ENCODE measurements at places on chromosomes 3 and 15.

- DNase-seq, result no peak
These were observed 13.2 kb downstream of the PLA2G4D start for GRCh38 chr15:42080919-42081830.

GRCh38 chr3:57659806-57660439 lies 33.0 kb downstream of the DENND6A start:
- no peak for DNase-seq

DNA sequence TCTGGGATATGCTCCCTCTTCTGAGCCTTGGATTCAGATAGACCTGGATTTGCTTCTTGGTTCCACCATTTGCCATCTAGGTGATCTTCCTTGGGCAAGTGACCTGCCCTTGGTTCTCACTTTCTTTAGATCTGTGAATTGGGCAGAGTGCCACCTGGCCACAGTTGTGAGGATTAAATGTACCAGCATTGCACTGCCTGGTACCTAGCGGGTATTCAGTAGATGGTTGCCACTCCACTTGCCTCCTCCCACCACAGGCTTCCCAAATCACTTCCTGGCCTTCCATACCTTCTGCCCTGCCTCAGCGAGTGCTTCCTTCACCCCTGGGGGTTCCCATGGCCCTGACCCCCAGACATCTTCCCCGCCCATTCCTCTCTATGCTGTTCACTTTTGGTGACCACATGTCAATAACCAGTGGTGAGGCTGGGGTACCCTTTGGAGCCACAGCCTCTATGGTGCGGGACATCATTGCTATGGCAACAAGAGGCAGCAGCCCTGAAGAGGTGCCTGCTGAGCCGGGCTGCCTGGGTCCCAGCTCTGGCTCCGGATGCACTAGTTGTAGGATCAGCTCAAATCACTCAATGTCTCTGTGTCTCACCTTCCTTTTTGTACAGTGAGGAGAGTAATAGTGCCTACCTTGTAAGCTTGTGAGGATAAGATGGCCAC lies 40.5 kb downstream of the CMTM7 start:
- DNase-seq, result no peak

GRCh38 chr3:178677961-178678360 lies 141.7 kb downstream of the KCNMB2 start:
- DNase-seq, result no peak

- DNase-seq, result no peak
These were observed 868.8 kb downstream of the NTRK3 start for GRCh38 chr15:87387766-87388165.

DNA sequence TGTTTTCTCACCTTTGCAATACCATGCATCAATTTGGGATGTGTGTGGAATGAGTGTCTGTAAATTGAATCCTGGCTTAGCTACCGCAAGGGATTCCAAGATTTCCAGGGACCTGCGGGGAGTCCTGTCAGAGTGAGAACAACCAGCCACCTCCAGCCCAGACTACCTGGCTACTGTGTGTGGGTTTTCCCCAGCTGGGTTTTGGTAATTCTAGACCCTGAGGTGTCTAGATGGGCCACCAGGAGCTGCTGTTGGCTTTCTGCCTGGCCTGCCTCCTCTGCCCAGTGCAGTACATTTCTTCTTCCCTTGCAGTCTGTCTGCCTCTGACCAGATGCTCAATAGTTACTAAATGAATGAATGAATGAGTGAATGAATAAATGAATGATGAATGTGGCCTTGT lies 32.5 kb upstream of the CORO2B start:
- DNase-seq, result no peak

GRCh38 chr15:92005154-92005553 lies 151.6 kb downstream of the SLCO3A1 start:
- DNase-seq, result no peak

DNA sequence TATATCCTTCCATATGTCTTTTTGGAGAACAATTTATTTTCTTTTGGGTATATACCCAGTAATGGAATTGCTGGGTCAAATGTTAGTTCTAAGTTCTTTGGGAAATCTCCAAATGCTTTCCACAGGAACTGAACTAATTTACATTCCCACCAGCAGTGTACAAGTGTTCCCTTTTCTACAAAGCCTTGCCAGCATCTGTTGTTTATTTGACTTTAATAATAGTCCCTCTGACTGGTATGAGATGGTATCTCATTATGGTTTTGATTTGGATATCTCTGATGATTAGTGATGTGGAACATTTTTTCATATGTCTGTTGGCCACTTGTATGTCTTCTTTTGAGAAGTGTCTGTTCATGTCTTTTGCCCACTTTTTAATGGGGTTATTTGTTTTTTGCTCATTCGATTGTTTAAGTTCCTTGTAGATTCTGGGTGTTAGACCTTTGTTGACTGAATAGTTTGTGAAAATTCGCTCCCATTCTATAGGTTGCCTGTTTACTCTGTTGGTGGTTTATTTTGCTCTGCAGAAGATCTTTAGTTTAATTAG lies 48.4 kb downstream of the TMEM45A start:
- DNase-seq, result no peak

- DNase-seq, result no peak
These were observed 134.4 kb upstream of the KCNH8 start for GRCh38 chr3:19013879-19014278.

DNA sequence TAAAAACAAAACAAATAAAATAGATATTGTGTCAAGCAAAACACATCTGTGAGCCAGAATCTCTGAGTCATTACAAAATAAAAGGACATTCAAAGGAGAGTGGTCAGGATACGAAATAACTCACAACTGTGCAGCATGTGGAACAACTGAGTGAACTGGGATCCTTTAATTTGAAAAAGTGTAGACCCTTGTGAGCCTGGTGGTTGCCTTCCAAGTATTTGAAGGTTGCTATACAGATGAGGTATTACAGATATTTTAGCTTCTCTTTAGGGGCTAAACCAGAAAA lies 26.7 kb downstream of the KCNMB2 start:
- no peak for DNase-seq

- DNase-seq, result no peak
These were observed 27.6 kb upstream of the TM2D3 start for GRCh38 chr15:101679806-101680205.

DNA sequence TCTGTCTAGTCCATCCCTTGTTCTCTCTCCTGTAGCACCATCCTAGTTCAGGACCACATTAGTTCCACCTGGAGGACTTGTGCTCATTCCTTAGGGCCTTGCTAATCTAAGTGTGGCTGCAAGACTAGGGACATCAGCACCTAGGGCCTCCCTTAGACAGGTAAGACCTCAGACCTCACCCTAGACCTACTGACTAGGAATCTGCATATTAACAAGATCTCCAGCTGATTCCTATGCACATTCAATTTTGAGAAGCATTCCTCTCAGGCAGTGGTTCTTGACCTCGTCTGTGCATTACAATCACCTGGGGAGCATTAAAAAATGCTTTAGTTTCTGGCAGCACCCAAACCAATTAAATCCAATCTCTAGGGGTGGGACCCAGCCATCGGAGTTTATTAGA lies 238.4 kb upstream of the RGMA start:
- DNase-seq, result no peak

DNA sequence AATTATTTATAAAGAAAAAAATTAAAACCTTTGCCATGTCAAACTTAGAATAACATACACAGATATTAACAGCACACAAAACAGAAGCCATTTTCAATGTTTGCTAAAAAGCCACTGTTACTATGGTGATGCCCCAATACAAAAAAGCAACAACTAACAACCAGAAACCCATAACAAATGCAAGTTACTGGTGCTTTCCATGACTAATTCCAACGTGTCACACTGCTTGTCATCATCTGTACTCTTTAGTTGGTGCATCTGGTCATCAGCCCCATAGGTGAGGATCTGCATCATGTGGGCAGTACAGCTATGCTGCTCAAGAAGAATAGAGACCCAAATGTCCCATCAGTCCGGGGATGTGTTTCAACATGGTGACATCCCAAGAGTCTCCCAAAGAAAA lies 52.8 kb downstream of the ATP8B4 start:
- no peak for DNase-seq

GRCh38 chr15:35626571-35627318 lies 80.8 kb upstream of the DPH6 start:
- DNase-seq, result no peak

Data from Ammon's horn (tissue), 1 donor.